ENCODE measurements at places on chromosomes 6 and 20.

DNA sequence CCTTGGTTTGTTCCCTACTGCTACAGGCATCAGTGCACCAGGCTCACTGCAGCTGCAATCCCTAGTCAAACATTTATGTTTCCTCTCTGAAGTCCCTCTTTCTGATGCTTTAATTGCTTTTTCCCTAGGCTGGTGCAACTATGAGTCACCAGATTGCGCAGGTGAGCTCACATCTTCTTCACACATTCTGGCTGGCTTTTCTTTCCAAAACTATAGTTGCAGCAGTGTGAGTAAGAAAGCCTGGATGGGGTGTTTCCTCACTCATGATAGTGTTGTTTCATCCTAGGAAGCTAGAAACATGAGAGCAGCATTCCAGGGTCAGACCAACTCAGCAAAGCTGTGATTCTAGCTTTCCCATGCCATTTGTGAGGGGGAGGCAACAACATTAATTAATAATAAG, 296.4 kb downstream of the PAX1 start:
- no peaks in the 10 kb centered on the region for H3K36me3 ChIP-seq
- H3K4me1 ChIP-seq: no peaks in the 10 kb centered on the region
- H3K27me3 ChIP-seq: no peaks in the 10 kb centered on the region

DNA sequence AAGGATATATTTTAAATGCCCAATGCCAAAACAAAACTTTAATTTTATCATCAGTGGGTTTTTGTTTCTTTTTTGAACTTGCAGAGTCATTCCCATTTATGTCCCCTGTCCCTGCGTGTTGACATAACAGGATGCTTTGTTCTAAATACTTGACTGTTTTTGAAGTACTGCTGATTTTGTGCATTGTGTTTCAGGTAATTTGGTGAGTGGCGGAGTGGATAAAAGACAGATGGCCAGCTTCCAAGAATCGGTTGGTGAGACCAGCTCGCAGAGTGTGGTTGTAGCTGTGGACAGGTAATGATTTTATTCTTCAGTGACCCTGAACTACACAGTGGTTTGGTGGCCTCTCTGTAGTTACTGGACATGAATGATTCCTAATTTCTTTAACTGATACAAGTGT, 50.5 kb upstream of the CSE1L start:
- H3K4me1 ChIP-seq: no peaks in the 10 kb centered on the region
- H3K27me3 ChIP-seq: no peaks in the 10 kb centered on the region
- DNase-seq: no peak
- no peak overlapping the region for H3K4me3 ChIP-seq
- H3K27ac ChIP-seq: no peak overlapping the region

- H3K4me1 ChIP-seq: peaks cover 13% of the 10 kb centered on the region
- no peak overlapping the region for H3K27ac ChIP-seq
- peaks cover 34% of the 10 kb centered on the region for H3K36me3 ChIP-seq
Observed at GRCh38 chr6:35620706-35621105, 68.0 kb downstream of the FKBP5 start.

GRCh38 chr6:100801036-100801435, 80.1 kb downstream of the ASCC3 start:
- no peak for DNase-seq
- H3K36me3 ChIP-seq: peaks cover 25% of the 10 kb centered on the region
- H3K27ac ChIP-seq: no peak overlapping the region
- peaks cover 1% of the 10 kb centered on the region for H3K4me1 ChIP-seq

- no peaks in the 10 kb centered on the region for H3K27me3 ChIP-seq
- peaks cover 57% of the 10 kb centered on the region for H3K36me3 ChIP-seq
- H3K27ac ChIP-seq: peak overlapping the region; percentile 40
- H3K4me1 ChIP-seq: peaks cover 41% of the 10 kb centered on the region
- no peak overlapping the region for H3K4me3 ChIP-seq
- peak; percentile 45 for DNase-seq
Observed at GRCh38 chr20:1636621-1637020, 16.8 kb upstream of the SIRPB1 start.

DNA sequence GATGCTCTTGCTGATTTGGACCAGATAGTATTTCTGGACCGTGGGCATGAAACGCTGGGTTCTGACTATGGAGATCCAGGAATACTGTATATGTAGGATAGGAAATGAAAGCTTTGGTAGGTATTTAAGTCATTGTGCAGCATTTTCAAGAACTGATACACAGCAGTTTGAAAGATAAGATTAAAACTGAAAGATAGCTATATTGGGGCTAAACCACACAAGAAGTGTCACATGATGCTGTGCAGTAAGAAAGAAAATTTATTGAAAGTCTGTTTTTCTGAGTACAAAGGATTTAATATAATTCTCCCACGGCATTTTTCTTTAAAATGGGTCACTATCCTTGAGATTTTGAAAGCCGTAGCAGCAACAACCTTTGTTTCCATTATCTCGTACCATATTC, 305 bp downstream of the IL17A start:
- H3K36me3 ChIP-seq: no peaks in the 10 kb centered on the region
- H3K4me3 ChIP-seq: no peak overlapping the region
- no peak for DNase-seq
- H3K27me3 ChIP-seq: peaks cover 58% of the 10 kb centered on the region
- no peaks in the 10 kb centered on the region for H3K4me1 ChIP-seq

DNA sequence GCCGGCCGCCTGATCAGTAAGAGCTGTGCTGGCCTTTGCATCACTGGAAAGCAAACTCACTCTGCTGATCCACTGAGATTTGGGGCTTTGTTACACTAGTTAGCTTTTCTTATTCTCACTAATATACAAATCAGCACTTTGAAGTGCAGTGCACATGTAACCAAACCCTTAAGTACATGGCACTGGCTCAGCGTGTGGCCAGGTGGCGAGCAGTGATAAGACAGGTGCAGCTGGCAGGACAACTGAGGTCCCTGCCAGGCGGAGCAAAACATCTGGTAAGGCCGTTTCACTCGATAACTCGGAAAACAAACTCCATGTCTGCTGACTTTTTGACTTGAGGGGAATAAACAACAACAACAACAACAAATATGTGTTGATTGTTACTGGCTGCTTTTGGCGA, 11.0 kb downstream of the GFRA4 start:
- H3K4me3 ChIP-seq: no peak overlapping the region
- peaks cover 3% of the 10 kb centered on the region for H3K27me3 ChIP-seq
- no peak for DNase-seq
- H3K4me1 ChIP-seq: peaks cover 6% of the 10 kb centered on the region
- H3K36me3 ChIP-seq: no peaks in the 10 kb centered on the region
- no peak overlapping the region for H3K27ac ChIP-seq

DNA sequence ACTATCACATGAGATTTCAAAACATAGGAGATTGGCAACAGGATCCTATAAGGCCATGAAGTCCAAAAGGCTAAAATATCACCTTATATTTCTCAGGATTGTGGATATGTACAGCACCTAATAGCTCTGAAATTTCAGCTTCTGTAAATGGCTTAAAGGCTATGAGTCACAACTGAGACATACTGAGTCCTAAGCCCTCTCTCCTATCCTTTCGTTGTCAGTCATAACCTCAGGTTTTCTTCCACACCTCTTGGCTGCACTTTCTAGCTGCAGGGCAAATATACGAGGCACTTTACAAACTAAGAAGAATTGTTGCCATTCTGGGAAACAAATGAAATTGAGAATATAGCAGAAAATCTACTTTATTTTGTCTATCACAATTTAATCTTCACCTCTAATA, 969.9 kb upstream of the EPHA7 start:
- no peak for DNase-seq
- no peaks in the 10 kb centered on the region for H3K4me1 ChIP-seq
- no peaks in the 10 kb centered on the region for H3K27me3 ChIP-seq
- no peak overlapping the region for H3K4me3 ChIP-seq

All from activated CD4-positive, alpha-beta T cell treated with anti-CD3 and anti-CD28 coated beads, Interleukin-2, amount 10 ng/mL, durations not matched to agents 24 days and 14 days (primary cell).